ENCODE measurements at places on chromosomes 2 and 18.

- no peak for DNase-seq
Measured at GRCh38 chr2:234606896-234607295, 110.0 kb upstream of the ARL4C start.

DNA sequence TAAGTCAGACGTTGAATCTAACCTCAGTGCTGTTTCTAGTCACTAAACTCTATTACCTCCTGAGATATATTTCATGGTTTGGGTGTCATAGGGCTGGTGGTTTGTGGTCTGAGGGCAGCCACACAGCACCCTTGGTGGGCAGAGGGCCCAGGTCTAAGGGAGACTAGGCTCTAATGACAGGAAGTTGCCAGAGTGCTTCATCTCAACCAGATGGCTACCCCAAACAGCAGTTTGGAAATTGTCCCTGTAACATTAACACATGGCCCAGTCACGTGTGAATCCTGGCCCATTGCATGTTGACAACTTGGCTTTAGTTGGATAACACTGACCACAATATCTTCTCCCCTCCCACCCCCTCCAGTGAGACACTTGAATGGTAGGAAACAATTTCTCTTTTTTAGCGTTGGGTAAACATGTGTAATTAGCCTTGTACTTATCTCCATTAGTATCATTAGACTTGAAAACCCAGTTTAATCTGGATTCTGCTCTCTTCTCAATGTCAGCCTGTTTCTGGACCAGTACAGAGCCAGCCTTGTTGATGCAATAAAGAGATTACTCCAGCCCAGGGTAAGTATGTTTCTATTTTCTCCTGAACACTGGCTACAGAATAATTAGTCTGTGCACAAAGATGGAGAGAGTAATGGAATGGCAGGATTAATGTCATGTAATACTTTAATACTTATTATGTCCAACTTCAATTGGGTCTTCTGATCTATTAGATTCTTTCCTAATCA lies 187.8 kb upstream of the SIX3 start:
- no peak for DNase-seq

DNA sequence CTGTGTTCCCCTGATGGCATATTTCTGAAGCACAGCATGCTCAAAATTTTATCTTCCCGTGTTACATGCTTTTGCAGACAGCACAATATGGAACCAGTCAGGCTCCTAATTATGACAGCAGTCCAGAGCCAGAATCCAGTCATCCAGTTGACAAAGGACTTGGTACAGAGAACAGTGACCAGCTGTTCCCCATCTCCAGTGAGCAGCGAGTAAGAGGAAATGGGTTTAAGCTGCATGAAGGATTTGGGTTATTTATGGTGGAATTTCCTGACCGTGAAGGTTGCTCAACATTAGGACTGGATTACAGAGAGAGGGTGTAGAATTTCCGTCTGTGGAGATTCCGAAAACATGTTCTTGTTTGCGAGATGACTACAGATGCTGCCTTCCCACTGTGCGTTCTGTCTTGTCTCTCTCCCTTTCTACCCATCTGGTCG lies 24.4 kb downstream of the SGPP2 start:
- DNase-seq, result no peak

GRCh38 chr2:196750291-196750923 lies 49.1 kb downstream of the GTF3C3 start:
- DNase-seq, result no peak

- DNase-seq, result no peak
Measured at GRCh38 chr18:65761636-65762295, 11.0 kb downstream of the CDH7 start.

DNA sequence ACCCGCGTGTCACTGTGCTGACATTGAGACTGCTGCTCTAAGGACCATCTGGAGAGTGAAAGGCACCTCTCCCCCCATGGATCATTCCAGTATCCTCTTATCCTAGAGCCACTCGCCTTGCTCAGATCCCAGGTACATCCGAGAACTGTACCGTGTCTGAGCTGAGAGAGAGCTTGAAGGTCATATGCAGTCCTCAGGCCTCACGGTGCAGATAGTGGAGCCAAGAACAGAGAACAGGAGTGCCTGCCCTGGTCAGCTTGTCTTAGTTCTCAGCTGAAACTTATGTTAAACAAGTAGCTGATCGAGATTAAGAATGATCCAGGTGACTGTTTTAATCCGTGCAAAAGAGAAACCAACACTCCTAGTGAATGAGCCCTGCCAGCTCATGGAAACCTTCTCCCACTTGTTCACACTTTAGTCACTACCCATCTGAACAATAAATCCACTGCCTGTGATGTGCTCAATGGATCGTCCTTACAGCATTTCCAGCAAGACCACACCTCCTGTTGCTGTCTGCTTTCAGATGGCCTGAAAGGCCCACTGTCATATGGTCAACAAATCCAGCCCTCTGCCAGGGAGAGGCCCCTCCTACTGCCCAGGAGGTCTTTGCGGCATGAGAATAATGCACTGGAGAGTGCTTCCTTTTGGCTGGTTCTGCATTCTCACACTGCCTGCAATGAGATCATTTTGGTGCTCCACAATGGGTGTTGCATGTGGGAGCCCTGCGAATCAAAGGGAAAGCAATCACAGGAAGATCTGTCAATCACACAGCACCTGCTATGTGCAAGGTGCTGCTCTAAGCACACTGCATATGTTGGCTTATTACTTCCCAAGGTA lies 43.7 kb upstream of the APCDD1 start:
- DNase-seq, result no peak
